ENCODE measurements at places on chromosomes 4 and X.
A peak's percentile ranks its signal among the peaks of the same experiment; 100 is the strongest.

GRCh38 chr4:173009129-173009823 is 159.3 kb upstream of the GALNT7 start:
- no peak for DNase-seq

- DNase-seq = no peak
These were observed 7.5 kb downstream of the RASL11B start for GRCh38 chr4:52869656-52870055.

DNA sequence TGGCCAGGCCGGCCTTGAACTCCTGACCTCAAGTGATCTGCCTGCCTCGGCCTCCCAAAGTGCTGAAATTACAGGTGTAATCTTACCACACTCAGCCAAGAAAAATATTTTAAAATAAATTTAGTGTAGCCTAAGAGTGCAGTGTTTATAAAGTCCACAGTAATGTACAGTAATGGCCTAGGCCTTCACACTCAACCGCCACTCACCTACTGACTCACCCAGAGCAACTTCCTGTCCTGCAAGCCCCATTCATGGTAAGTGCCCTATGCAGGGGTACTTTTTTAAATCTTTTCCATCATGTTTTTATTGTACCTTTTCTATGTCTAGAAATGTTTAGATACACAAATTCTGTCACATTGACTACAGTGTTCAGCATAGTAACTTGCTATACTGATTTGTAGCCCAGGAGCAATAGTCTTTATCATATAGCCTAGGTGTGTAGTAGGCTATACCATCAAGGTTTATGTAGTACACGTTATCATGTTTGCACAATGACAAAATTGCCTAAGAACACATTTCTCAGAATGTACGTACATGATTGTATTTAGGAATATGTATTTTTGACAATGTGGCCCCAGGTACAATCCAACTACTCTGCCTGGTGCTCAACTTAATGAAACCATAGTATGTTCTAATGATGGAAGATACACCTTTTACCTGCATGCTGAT is 455.2 kb downstream of the PCDH7 start:
- DNase-seq = no peak

- DNase-seq = no peak
These were observed 197.8 kb downstream of the RASL11B start for GRCh38 chr4:53059871-53060270.

GRCh38 chr4:167555338-167556022 is 321.2 kb upstream of the SPOCK3 start:
- no peak for DNase-seq

GRCh38 chr4:41957634-41958033 is 22.4 kb downstream of the TMEM33 start:
- DNase-seq = peak; percentile 38

GRCh38 chrX:24241822-24242648 is 71.8 kb downstream of the SUPT20HL2 start:
- DNase-seq = peak; percentile 38

DNA sequence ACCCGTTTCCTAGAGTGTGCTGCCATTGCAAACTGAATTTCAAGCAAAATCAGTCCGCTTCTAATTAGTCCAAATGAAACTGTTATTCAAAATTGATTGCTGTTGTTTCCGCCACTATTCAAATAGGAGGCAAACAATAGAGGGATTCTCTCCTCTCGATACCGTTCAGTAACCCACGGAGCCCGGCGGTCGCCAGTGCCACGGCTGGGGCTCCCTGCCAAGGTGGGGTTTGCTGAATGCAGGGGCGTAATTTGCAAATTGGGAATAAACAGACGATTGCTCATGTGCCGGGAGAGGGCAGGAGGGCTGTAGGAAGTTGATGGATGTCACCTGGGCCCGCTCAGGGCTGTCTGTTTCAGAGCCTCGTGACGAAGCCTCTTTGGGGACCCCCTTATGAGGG is 8.8 kb downstream of the ADRA2C start:
- no peak for DNase-seq

- no peak for DNase-seq
These were observed 120.4 kb downstream of the CHIC1 start for GRCh38 chrX:73683236-73683859.

DNA sequence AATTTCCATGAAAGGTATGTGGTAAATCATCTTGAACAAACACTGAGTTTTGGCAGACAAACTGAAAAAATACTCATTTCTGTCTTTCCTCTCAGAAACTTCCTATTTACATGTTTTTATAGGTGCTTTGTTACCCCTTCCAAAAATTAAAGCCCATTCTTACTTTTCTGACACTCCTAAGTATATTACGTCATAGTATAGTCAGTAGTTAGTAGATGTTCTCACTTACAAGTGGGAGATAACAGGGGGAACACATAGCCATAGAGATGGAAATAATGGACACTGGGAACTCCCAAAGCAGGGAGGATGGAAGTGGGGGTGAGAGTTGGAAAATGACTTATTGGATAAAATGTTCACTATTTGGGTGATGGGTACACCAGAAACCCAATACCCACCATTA is 28.8 kb downstream of the TXK start:
- no peak for DNase-seq

DNA sequence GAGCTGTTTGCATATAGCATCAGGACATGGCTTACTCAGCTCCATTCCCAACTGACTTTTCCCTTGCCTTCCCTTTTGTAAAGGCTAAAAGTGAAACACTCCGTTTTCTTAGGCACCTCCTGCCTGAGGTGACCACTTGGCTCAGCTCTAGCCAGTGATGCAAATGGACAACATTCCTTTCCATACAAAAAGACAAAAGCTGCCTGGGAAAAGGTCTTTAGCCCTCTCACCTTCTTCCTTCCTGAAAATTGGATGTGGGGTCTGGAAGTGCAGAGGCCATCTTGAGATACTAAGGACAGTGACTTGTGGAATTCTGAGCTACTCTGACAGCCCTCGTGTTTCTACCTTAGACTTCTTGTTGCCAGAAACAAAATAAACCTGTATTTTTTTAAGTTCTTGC is 27.7 kb upstream of the SFRP2 start:
- DNase-seq = no peak

DNA sequence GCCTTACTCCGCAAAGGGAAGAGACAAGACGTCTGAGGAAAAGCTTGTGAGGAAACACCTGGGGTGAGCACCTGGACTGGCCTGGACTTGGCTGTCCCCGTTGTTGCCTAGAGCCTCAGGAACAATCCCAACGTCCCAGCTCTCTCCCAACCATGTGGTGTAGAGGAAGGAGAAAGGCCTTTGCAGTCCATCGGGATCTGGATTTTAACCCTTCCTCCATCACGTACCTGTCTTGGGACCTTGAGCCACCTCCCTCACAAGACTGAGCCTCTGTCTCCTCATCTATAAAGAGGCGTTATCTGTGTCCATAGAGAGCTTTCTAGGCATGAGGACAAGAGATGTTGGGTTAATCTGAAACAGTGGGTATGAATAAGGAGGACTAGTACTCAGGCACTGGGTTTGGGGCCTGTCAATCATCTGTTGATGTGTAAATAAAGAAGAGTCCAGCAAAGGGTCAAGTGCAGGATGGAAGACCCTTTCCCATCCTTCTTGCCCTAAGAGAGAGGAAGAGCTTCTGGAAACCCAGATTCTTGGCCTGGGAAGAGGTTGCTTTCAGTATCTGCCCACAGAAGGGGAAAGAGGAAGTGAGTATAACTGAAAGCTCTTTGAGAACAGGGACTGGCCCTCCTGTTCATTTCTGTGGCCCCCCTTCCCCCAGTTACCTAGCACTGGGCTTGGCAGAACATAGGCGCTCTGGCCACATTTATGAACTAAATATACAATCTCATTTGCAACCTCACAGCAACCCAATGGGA is 137.1 kb downstream of the PJA1 start:
- no peak for DNase-seq

- DNase-seq = no peak
These were observed 2.3 kb upstream of the BTC start for GRCh38 chr4:74796631-74797030.

- no peak for DNase-seq
These were observed 90.3 kb downstream of the DHRSX start for GRCh38 chrX:2410279-2411020.

DNA sequence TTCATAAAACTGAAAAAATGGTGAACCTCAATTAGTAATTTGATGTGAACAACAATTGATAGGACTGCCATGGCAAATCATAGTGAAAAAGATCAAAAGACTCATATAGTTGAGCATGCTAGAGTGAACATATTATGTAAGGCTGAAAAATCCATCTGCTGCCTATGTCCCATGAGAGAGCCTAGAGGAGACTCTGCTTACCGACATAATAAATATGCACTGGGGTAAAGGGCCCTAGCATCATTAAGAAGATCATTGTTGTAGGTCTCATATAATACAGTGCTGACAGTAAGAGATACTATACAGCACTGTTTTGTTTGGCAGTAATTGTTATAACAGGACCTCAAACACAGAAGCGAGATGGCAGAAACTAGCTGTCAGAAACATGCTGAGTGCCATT is 229.0 kb downstream of the PABPC4L start:
- DNase-seq = no peak

GRCh38 chr4:35993606-35994005 is 250.7 kb downstream of the ARAP2 start:
- no peak for DNase-seq

DNA sequence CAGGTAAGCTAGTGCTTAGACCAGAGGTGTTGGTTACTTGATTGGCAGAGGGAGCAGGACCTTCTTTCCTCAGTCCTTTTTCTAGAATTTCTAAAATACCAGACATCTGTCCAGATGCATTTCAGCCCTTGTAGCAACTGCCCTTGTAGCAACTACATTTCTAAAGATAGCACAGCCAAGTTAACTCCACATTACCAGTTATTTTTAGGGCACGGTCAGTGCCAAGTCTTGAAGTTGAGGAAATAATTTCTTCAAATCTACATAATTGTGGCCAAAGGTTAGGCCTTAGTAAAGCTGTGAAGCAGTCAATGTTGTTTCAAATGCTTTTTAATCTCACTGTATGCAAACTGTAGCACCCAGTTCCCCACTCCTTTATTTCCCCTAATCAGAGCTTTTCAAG is 62.9 kb downstream of the MID1IP1 start:
- DNase-seq = no peak

DNA sequence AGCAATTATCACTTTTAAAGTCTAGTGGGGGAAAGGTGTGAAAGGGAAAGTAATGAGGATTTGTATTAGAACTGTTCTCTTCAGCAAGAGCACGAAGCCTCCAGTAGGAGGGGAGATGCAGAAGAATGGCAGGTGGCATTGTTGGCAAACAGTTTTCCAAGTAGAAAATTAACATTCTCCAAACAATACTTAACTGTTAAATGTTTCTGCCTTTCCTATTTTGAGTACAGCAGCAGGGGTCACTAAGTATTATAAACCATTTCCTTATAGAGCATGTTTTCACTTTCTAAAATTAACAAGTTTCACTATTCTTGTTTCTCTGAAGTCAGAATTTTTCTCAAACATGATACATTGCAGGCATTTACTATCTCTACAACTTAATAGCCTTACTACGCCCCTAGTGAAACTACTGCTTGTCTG is 58.7 kb downstream of the LEF1 start:
- DNase-seq = no peak

DNA sequence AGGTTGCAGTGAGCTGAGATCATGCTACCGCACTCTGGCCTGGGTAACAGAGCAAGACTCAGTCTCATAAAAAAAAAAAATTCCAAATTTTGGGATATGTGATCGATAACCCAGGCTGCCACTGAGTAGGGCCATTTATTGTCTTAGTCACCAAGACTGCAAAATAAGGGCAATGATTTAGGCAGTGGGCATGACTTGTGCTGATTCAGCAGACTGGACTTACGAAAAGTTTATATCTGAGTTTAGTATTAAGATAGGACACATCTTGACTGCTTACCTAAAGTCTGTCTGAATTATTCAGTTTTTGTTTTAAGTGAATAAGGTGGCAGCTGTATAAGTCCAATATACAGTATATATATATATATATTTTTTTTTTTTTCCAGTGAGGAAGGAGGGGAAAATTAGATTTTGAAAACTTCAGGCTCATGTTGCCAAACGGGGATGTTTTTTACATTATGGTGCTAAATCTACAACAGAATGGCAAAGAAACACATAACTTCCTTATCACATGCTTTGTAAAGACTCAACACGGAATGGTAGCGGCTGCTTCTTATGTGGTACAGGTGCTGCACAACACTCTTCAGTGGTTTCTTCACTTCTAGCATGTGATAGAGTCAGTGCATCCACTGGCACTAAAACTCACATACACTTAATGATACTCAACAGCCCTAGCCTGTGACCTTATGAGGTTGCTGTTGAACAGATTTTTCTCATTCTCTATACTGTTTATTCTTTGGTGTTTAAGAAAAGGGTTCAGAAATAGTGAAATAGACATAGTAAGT is 6.5 kb downstream of the TEX13D start:
- peak; percentile 61 for DNase-seq

DNA sequence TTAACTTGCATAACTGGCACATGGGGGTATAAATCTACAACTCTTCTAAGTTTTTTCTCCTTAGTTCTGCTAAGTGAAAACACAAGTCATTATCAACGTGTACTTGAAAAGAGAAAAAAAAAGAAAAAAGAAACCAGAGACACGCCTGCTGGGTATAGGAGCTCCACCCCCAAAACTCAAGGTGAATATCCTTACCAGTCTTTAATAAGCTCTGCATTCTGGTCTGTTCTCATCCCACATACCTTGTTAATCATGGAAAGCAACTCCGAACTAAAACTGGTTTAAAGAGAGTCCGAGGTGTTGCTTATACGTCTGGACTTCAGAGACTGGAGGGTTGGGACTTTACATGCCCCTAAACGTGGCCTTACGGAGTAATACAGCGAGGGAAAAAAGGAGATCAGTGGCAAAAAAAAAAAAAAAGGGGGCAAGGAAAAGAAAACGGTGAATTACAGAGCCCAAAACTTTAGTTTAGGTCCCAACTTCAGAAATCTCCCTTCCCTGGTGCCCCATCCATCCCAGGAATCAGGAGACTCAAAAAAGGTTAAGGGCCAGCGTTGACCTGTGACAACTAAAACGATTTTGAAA is 1.0 kb downstream of the PGRMC2 start:
- DNase-seq = peak; percentile 52

GRCh38 chrX:18676050-18676449 is 4.1 kb upstream of the RS1 start:
- no peak for DNase-seq

GRCh38 chrX:136209016-136209738 is 42.0 kb downstream of the MAP7D3 start:
- DNase-seq = peak; percentile 53

- DNase-seq = no peak
These were observed 131.5 kb upstream of the LDB2 start for GRCh38 chr4:17029964-17030363.

DNA sequence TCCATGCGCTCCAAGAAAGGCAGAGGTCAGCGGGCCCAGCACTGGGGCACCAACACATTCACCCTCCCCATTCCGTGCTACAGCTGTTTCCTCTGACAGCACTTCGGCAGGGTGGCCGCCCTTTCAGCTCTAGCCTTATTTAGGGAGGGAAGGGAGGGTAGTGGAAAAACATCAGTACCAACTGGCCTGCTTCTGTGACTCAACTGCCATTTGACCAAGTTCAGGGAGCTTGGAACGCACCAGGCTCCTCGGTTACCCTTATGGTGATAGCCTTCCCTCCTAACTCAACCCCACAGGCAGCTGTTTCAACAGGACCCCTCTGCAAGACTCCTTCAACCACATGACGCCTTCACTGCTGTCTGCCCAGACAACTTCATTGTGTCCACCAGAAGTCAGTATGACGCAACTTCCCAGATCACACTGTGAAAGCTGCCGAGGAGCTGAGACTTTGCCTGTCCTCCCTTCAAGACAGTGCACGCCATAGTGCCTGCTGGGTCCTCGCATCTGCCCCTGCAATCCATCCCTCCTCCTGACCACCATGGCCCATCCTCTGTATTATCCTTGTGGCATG is 132.2 kb downstream of the AFAP1 start:
- DNase-seq = no peak
